ENCODE measurements at places on chromosomes 13 and 19.
A peak's percentile ranks its signal among the peaks of the same experiment; 100 is the strongest.

DNA sequence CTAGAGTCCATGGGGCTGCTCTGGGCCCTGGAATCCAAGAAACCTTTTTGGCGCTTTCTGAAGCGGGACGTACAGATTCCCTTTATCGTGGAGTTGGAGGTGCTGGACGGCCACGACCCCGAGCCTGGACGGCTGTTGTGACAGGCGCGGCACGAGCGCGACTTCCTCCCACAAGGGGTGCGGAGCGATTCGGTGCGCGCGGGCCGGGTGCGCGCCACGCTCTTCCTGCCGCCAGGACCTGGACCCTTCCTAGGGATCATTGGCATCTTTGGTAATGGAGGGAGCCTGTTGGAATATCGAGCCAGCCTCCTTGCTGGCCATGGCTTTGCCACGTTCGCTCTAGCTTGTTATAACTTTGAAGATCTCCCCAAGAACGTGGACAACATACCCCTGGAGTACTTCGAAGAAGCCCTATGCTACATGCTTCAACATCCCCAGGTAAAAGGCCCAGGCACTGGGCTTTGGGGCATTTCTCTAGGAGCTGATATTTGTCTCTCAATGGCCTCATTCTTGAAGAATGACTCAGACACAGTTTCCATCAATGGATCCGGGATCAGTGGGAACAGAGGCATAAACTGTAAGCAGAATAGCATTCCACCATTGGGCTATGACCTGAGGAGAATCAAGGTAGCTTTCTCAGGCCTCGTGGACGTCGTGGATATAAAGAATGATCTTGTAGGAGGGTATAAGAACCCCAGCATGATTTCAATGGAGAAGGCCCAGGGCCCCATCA lies 3.5 kb upstream of the ZFP82 start:
- DNase-seq, result no peak

DNA sequence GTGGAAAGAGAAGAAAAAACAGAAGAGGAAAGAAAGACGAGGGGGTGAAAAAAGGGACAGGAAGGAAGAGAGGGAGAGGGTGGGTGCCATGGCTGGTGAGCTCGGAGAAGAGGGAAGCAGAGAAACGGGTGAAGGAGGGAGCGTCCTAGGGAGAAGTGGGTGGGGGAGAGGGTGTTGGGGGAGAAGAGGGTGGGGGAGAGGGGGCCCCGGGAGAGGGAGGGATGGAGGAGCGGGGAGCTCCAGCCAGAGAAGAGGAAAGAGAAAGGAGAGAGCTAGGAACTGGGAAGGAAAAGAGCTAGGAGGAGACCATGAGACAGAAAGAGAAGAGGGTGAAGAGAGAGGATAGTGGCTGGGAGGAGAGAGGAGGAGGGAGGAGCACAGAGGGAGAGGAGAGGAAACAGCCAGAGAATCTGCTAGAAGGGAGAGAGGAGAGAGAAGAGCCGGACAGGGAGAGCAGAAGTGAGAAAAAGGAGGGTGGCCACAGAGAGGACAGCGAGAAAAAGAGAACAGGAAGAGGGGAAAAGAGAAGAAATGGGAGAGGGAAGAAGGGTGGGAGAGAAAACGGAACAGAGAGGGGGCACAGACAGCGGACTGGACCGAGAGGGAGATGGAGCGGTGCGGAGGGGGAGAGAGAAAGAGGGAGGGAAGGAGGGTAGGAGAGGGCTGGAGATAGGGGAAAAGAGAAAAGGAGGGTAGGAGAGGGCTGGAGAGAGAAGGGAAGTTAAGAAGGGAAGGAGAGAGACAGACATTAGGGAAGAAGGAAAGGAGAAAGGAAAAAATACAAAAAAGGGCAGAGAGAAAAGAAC lies 11.9 kb upstream of the GARIN5A start:
- peak; percentile 45 for DNase-seq

DNA sequence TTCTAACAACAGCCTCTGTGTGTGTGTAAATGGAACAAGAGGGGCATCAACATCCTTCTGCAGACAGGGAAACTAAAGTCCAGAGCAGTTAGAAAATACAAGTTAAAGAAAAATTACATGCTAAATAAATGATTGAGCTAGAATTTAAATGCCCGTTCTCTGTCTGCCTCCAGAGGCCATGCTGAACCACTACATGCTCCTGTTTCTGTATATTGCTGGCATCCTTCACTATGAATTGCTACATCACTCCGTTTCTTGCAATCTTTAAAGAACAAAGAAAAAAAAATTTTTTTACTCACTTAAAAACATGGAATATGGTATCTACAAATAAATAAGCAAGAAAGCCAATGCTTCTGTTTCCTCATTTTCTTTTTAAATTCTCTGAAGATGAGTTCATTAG lies 47.9 kb downstream of the DCT start:
- DNase-seq, result no peak

GRCh38 chr19:21611659-21612402 lies 106.4 kb downstream of the ZNF429 start:
- no peak for DNase-seq

DNA sequence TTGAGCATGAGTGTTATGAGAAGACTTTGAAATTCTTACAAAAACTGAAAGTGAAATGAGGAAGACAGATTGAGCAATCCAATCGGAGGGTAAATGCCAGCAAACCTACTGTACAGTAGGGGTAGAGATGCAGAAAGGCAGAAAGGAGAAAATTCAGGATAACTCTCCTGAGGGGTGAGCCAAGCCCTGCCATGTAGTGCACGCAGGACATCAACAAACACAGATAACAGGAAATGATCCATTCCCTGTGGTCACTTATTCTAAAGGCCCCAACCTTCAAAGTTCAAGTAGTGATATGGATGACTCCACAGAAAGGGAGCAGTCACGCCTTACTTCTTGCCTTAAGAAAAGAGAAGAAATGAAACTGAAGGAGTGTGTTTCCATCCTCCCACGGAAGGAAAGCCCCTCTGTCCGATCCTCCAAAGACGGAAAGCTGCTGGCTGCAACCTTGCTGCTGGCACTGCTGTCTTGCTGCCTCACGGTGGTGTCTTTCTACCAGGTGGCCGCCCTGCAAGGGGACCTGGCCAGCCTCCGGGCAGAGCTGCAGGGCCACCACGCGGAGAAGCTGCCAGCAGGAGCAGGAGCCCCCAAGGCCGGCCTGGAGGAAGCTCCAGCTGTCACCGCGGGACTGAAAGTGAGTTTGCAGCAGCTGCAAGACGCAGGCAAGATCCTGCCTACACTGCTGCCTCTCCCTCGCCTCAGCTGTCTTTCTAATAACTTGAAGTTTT lies at the start of gene TNFSF13B:
TNFSF13B (plus strand) TSS at position 118 of the 728 bp plus-strand sequence; CDS start at position 296, 178 bp downstream.
- DNase-seq, result peak; percentile 63

DNA sequence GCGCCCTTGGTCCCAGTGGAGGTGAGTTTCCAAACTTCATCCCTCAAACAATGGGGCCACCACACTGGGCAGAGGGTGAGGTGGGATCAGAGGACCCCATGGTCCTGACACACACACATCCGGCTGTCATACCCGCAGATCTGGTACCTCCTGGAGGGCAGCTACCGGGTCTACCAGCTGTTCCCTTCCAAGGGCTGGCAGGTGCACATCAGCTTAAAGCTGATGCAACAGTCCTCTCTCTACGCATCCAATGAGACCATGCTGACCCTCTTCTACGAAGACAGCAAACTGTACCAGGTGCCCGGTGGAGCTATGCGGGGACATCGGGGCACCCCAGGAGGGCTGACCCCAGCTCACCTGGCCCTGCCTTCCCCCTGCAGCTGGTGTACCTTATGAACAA lies 14.0 kb upstream of the PSMD8 start:
- no peak for DNase-seq

DNA sequence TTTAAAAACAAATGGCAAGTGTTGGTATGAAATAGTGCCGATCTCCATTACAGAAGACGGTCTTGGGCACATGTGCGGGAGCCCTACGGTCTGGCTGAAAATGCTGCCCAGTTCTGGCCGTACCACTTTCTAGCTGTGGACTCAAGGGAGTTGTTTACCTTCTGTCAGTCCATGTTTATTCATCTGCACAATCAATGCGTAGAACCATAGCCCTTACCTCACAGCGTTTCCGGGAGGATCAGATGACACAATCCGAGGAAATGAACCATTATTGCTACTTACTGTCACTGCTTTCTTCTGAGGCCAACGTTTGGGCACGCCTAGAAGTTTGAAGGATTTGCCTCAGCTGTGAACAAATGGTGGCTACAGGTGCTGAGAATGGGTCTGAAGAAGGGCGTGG lies 31.2 kb downstream of the GADD45B start:
- DNase-seq, result peak; percentile 52

DNA sequence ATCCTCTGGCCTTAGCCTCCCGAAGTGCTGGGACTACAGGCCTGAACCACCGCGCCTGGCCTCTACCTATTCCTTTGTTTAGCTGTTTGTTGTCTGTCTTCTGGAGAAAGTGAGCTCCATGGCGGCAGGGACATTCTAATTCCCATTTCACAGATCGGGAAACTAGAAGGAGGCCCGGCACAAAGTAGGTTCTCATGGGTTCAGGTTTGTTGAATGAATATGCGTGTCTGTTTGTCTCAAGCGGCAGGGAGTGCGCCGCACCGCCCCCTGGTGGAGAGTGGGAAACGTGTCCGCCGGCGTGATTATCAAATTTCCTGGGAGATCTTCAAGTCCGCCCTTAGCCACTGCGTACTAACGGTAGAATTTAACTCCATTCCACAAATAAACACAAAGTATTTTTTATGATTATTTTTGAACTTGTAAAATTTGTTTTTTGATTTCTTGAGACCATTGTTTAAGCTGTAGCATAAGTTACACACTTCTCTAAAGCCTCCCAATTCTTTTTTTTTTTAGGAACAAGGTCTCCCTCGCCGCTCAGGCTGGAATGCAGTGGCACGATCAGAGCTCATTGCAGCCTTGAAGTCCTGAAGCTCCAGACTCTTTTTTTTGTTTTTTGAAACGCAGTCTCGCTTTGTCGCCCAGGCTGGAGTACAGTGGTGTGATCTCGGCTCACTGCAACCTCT lies 8.9 kb upstream of the CCDC9 start:
- peak; percentile 92 for DNase-seq
